ENCODE measurements at places on chromosomes 3 and 15. TPM values are rescaled to one million over a fixed set of nuclear protein-coding genes. Genes with fewer than 3 reads are reported as not detected.

Gene CLDN18
- total RNA-seq: not detected

Gene PRSS50
- not detected for total RNA-seq

Gene ECT2
- 53.4 TPM for total RNA-seq

Gene GNL3
- 174 TPM for total RNA-seq

Gene ROPN1
- total RNA-seq: not detected
